ENCODE measurements at places on chromosomes 4 and X. TPM values are rescaled to one million over a fixed set of nuclear protein-coding genes. Genes with fewer than 3 reads are reported as not detected.

DNA sequence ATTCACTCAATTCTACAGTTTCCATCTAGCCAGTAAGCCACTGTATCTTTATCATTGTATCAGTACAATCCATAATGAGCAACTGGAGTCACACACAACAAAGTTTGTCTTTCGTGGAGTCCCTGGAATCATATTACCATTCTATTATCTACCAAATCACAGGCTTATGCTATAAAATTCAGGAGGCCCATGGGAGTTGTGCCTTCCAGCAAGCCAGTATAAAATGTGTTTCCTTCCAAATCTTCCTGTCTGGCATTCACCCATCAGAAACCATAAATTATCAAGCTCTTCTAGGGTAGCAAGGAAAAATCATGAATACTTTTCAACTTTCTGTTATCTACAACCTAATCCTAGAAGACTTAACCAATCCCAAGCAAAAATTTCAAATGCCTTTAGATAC is 1383.3 kb upstream of the PCDH7 start:
- DNase-seq, result no peak
- H3K4me1 ChIP-seq, result no peaks in the 10 kb centered on the region
- no peak overlapping the region for H3K27ac ChIP-seq
- H3K27me3 ChIP-seq, result no peaks in the 10 kb centered on the region
- H3K36me3 ChIP-seq, result no peaks in the 10 kb centered on the region
- H3K4me3 ChIP-seq, result no peak overlapping the region

GRCh38 chr4:158444621-158445020 is 77.1 kb upstream of the RXFP1 start:
- H3K27me3 ChIP-seq, result peaks cover 15% of the 10 kb centered on the region

DNA sequence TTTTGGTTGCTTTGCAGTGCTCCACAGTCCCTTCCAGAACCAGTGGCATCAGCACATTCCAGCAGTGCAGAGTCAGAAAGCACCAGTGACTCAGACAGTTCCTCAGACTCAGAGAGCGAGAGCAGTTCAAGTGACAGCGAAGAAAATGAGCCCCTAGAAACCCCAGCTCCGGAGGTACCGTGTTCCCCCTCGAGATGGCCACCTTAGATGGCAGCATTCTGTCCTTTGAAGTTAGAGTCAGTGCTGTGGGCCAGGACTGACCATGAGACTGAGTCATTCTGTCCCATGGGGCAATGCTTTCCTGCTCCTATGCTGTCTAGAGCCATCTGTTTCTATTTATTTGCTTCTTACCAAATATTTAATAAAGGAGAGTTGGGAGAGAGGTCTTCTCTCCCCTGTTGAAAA is 112.3 kb downstream of the KLHL8 start:
- peaks cover 57% of the 10 kb centered on the region for H3K4me1 ChIP-seq
- peak overlapping the region; percentile 90 for H3K27ac ChIP-seq
- H3K4me3 ChIP-seq, result peak overlapping the region; percentile 43
- no peak for DNase-seq
- peaks cover 3% of the 10 kb centered on the region for H3K36me3 ChIP-seq

- no peaks in the 10 kb centered on the region for H3K4me1 ChIP-seq
- peaks cover 14% of the 10 kb centered on the region for H3K36me3 ChIP-seq
- DNase-seq, result no peak
These were observed 28.9 kb downstream of the CASP3 start for GRCh38 chr4:184620212-184620867.

DNA sequence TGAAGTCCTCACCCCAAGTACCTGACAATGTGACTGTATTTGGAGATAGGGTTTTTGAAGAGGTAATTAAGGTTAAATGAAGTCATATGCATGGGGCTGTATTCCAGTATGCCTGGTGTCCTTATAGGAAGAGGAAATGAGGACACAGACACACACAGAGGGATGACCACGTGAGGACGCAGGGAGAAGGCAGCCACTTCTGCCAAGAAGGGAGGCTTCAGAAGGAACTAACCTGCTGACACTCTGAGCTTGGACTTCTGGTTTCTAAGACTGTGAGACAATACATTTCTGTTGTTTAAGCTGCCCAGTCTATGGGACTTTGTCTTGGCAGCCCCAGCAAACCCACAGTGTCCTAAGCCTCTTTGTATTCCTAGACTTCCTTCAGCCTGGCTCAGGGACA is 3.0 kb upstream of the SLC2A9 start:
- H3K4me1 ChIP-seq, result peaks cover 8% of the 10 kb centered on the region
- H3K36me3 ChIP-seq, result no peaks in the 10 kb centered on the region
- no peak for DNase-seq
- peaks cover 2% of the 10 kb centered on the region for H3K27me3 ChIP-seq

DNA sequence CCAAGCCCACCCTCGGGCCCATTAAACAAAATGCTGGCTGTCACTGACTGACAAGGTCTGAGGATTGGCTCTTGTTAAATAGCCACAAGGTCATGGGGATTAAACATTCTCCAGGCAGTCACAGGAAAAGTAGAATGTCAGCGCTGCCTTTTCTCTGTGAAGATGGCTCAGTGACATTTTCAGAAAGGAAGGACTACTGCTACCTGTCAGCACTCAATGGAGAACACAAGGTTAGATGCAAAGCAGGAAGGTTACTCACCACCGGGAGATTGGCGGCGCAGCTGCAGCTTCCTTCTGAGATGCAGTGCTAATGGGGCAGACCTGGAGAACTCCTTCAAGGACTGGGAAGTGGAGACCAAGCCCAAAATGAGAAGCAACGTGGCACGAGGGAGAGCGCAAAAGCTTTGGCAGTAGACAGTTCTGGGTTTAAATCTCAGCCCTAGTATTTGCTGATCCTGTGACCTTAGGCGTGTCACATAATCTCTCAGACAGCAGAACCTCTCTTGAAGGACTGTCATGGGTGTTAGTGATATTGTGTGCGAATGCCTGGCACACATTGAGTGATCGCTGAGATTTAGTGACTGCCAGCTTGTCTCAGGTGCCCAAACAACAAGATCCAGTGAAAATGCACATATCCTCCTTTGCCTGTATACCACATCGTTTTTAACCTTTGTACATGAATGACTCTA is 213.1 kb upstream of the BOD1L1 start:
- H3K4me1 ChIP-seq, result no peaks in the 10 kb centered on the region
- no peak overlapping the region for H3K27ac ChIP-seq
- H3K4me3 ChIP-seq, result no peak overlapping the region
- H3K27me3 ChIP-seq, result peaks cover 26% of the 10 kb centered on the region

- H3K27me3 ChIP-seq, result no peaks in the 10 kb centered on the region
- no peaks in the 10 kb centered on the region for H3K4me1 ChIP-seq
- no peak overlapping the region for H3K27ac ChIP-seq
- no peak overlapping the region for H3K4me3 ChIP-seq
These were observed 144.8 kb downstream of the PPA2 start for GRCh38 chr4:105329081-105329480.

GRCh38 chr4:99405433-99406115 is 29.6 kb downstream of the ADH7 start:
- H3K36me3 ChIP-seq, result no peaks in the 10 kb centered on the region
- H3K4me1 ChIP-seq, result peaks cover 31% of the 10 kb centered on the region
- peaks cover 3% of the 10 kb centered on the region for H3K27me3 ChIP-seq
- no peak for DNase-seq

GRCh38 chr4:148007314-148007760 is 275.4 kb downstream of the ARHGAP10 start:
- H3K4me3 ChIP-seq, result no peak overlapping the region
- no peaks in the 10 kb centered on the region for H3K27me3 ChIP-seq
- H3K4me1 ChIP-seq, result peaks cover 30% of the 10 kb centered on the region
- no peak for DNase-seq
- peak overlapping the region; percentile 87 for H3K27ac ChIP-seq

DNA sequence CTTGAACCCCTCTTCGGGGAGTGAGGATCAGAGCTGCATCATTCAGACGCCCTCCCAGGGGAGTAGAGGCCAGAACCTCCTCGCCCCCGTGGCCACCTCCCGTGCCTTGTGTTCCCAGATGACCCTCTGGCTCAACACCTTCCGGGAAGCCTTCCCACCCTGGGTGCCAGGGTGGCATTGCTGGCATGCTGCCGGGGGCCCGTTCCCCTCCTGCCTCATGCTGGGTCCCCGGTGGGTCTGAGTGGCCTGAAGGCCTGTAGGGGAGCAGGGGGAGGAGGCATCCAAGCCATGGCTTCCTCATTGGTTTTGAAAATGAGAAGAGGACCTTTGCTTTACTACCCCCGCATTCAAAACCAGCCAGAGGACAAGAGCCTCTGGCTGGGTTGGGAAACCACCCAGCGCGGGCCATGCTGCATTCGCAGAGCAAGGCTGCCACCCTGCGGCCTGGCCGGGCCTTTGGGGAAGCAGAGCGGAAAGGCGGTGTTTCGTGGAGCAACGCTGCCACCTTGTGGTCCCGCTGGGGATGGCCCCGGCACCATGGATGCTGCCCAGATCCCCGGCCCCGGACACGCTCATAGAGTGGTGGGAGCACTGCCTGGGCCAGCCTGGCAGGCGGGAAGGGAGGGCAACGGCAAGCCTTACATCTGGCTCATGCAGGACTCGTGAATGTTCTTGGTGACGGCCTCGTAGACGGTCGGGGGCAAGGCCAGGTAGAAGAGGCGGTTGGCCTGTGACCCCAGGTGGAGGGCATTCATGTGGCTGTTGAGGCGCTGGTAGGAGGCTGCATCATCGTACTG is 11.9 kb downstream of the G6PD start:
- H3K4me3 ChIP-seq, result no peak overlapping the region
- peaks cover 17% of the 10 kb centered on the region for H3K4me1 ChIP-seq

- no peaks in the 10 kb centered on the region for H3K36me3 ChIP-seq
- no peak for DNase-seq
- no peak overlapping the region for H3K27ac ChIP-seq
- H3K27me3 ChIP-seq, result no peaks in the 10 kb centered on the region
These were observed 232.0 kb upstream of the KLF8 start for GRCh38 chrX:56000174-56000573.

DNA sequence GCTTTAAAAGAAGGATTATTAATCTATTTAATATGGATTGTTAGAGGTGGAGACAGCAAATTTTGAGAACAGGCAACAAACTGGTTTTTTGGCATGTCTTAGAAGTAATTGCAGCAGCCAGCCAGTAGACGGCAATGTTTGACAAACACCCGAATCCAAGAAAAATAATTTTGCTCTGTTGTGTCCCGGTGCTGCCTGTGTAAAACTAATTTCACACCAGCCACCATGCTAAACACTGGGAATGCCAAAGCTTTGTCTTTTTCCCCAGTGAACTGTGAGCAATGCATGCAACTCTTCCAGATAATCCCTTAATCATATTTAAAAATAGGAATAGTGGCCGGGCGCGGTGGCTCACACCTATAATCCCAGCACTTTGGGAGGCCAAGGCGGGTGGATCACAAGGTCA is 25.9 kb downstream of the SMIM31 start:
- peaks cover 4% of the 10 kb centered on the region for H3K4me1 ChIP-seq
- no peaks in the 10 kb centered on the region for H3K36me3 ChIP-seq
- no peak for DNase-seq
- no peak overlapping the region for H3K4me3 ChIP-seq
- peaks cover 15% of the 10 kb centered on the region for H3K27me3 ChIP-seq

GRCh38 chrX:16082470-16083085 is 40.8 kb upstream of the GRPR start:
- no peak overlapping the region for H3K27ac ChIP-seq
- H3K27me3 ChIP-seq, result peaks cover 13% of the 10 kb centered on the region
- no peak for DNase-seq
- no peaks in the 10 kb centered on the region for H3K4me1 ChIP-seq
- H3K4me3 ChIP-seq, result no peak overlapping the region

DNA sequence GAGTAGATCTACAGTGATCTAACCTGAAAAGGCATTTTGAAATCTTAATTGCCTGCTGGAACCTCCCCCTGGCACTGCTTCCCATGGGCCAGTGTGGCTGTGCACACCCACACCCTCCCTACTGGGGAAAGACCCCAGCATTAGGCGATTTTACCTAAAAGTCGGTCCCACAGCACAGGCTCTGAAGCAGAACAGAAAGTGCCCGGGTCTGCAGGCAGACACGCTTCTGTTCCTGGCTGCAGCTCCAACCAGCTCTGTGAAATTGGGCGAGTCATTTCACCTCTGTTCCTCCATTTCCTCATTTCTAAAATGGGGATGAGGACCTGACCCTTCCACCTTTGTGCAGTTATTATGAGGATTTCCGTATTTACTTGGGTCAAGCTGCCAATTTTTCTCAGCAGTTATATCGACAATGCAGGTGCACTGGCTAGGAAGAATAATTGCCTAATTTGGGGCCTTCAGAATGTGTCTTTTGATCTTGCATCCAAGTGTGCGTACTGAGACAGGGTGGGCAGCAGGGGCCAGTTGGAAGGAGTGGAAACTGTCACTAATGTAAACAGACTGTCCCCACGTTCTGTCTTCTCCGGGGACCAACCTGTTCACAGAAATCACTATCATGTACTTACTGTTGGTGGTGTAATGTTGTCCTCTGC is 7.1 kb downstream of the KLF3 start:
- peaks cover 99% of the 10 kb centered on the region for H3K4me1 ChIP-seq
- no peaks in the 10 kb centered on the region for H3K36me3 ChIP-seq
- H3K4me3 ChIP-seq, result no peak overlapping the region

DNA sequence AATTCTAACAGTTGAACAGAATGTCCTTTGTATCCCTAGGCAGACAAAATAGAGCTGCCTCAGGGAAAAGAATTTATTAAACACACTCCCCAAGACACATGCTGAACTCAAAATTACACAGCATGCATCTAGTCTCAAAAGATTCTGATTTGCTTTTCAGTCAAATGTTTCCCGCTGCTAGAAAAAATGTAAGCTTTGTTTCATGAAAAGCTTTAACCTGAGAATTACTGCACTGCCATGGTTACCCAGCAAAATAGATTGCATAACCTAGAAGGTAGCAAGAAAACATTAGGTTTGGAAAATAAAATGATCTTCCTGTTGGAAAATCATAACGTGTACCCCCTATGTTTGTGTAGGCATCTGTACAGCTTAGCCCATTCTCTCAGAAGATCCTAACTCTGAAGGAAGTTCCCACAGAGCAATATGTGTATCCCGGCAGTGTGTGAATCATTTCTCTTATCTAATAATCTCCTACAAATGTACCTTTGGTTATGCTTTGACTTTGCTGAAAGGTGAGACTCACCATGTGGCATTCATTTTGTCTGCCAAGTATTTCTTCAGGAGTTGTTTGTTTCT is 646.9 kb downstream of the STPG2 start:
- H3K4me1 ChIP-seq, result peaks cover 11% of the 10 kb centered on the region
- H3K36me3 ChIP-seq, result no peaks in the 10 kb centered on the region

DNA sequence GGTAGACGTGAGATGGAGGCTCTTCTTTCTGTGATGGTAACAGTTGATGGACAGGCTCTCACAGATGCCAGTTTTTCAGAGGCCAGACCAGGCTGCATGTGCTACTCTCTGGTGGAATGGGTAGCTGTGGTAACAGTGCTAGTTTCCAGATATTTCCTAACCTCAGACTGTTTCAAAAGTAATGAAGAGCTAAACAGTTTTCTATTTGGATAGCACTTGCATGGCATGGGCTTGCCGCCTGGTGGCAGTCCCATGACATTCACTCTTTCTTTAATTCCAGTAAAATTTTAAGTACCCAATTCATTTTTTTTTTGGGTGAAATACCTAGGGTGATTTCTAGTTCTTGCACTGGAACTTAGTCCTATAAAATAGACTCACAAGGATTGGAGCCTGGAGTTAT is 220.2 kb upstream of the MAD2L1 start:
- peaks cover 4% of the 10 kb centered on the region for H3K27me3 ChIP-seq
- H3K27ac ChIP-seq, result no peak overlapping the region
- no peaks in the 10 kb centered on the region for H3K4me1 ChIP-seq
- DNase-seq, result no peak
- no peak overlapping the region for H3K4me3 ChIP-seq

Gene CXorf65
- total RNA-seq, result not detected

Gene CPLX1
- not detected for total RNA-seq

Gene ITGB1BP2
- total RNA-seq, result 2.1 TPM

Gene SPANXB1
- not detected for total RNA-seq

Gene POF1B
- not detected for total RNA-seq

Gene NEUROG2
- not detected for total RNA-seq

Gene SH3D19
- total RNA-seq, result 31.2 TPM

Gene CYLC1
- not detected for total RNA-seq

Gene HTT
- total RNA-seq, result 54.7 TPM

Gene ABLIM2
- 0.64 TPM for total RNA-seq

Gene RHOXF2B
- total RNA-seq, result not detected

Gene OPRPN
- not detected for total RNA-seq

Gene SLITRK4
- total RNA-seq, result 2.1 TPM

Gene MAD2L1
- 9.4 TPM for total RNA-seq
